Cortex of kidney (tissue), 1 donor: ENCODE measurements at places on chromosomes 7 and 10.

DNA sequence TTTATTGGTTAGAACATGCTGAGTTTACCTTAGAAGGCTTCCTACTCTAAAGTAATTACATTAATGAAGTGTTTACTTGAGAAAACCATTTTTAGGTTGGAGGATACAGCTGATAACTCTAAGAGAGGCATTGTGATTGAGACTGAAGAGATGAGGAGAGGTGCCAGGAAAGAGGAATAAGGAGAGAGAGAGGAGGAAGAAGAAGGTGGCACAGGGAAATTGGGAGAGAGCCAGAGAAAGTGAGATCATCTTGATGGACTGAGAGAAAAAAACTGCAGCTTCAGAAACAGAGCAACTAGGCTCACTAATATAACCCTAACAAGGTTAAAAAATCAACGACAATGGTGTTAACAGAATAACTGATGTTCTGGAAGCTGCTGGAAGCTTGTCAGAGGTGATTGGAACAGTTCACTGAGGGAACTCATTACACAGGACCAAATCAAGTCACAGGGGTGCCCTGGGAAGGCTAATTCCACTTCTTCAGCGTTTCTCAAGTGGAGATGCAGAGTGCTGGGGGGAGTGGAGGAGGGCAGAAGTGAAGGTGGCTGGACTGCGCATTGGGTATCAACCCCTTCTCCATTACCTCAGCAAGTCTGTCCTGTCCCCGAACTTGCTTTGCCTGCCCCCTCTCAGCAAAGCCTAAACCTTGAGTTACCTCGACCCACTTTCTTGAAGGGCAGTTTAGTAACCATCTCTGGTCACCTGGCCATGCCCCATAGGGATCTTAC, 6.9 kb upstream of the SORBS1 start:
- no peak for DNase-seq

- no peak for DNase-seq
Observed at GRCh38 chr7:134691546-134692343, 45.1 kb downstream of the BPGM start.

- DNase-seq: no peak
Observed at GRCh38 chr10:4576206-4576605, 249.8 kb upstream of the AKR1E2 start.

- no peak for DNase-seq
Observed at GRCh38 chr10:21473541-21473940, 51.9 kb downstream of the SKIDA1 start.

GRCh38 chr7:106570146-106570545, 90.8 kb downstream of the CCDC71L start:
- DNase-seq: no peak
